Kasumi-1 (cell line): ENCODE measurements at places on chromosomes 5 and 9.

- no peak for DNase-seq
Measured at GRCh38 chr9:86716326-86716922, 230.9 kb downstream of the GAS1 start.

- no peak for DNase-seq
Measured at GRCh38 chr5:172438319-172438668, 16.0 kb downstream of the SH3PXD2B start.

DNA sequence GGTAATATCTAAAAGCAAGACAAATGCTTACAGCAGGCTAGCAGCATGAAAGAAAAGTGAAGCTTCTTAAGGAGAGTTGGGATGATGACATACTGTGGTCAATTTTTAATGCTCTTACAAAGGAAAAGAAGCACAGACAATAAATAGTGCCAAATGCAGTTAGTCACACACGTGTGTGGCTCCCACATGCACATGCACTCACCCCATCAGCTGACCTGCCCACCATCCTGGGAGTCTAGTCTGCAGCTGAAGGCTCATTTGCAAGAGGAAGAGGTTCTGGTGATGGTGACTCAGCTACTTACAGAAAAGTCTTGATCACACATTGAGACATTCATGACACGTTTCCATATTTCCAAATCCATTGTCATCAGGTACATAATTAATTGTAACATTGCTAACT is 129.3 kb downstream of the MRPL36 start:
- no peak for DNase-seq

DNA sequence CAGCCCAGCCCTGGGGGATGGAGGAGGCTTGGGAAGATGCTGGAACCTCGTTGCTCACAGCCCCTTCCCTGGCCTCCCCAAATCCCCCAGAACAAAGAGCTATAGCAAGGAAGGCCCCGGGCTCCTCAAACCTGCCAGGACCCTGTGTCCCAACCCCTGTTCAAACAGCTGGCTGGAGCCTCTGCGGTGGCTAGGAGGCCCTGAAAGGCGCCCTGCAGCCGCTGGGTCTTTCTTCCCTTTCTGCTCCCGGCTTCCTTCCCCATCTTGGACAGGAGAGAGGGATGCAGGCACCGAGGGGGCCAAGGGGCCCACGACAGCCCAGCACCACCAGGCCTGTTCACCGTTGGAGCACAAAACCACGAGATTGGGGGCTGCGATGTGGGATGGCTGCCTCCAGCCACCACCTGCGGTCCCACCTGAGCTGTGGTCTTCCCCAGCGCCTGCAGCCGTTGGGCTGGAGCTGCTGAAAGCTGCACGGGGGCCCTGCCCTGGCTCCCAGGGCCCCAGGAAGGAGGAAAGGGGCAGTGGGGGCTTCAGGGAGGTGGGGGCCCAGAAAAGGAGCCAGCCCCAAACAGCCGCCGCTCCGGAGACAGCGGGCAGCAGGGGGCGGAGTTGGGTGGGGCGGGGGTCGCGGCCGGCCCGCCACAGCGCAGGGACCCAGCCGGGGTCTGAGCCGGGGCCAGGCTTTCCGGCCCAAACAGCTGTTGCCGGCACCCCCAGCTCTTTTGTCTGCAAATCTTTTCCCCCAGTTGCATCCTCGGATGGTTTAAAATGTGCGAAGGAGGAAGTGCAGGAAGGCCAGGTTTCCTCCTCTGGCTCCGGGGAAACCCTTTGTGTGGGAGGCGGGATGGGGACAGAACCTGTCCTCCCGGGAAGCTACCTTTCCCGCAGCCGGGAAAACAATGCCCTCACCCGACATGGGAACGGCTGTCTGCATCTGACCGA is 16.1 kb downstream of the NOTCH1 start:
- peak; percentile 92 for DNase-seq
